CD4-positive, alpha-beta T cell treated with Interleukin-15 for 1 hour (primary cell): ENCODE measurements at places on chromosomes 16 and 17.

DNA sequence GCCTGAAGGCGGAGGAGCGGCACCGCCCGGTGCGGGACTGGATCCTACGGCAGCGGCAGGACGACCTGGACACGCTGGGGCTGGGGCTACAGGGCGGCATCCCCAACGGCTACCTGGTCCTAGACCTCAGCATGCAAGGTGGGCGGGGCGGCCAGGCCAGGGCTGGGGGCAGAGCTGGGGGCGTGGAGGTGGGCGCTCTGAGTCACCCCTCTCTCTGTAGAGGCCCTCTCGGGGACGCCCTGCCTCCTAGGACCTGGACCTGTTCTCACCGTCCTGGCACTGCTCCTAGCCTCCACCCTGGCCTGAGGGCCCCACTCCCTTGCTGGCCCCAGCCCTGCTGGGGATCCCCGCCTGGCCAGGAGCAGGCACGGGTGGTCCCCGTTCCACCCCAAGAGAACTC is 7.9 kb downstream of the MSLN start:
- DNase-seq: no peak

DNA sequence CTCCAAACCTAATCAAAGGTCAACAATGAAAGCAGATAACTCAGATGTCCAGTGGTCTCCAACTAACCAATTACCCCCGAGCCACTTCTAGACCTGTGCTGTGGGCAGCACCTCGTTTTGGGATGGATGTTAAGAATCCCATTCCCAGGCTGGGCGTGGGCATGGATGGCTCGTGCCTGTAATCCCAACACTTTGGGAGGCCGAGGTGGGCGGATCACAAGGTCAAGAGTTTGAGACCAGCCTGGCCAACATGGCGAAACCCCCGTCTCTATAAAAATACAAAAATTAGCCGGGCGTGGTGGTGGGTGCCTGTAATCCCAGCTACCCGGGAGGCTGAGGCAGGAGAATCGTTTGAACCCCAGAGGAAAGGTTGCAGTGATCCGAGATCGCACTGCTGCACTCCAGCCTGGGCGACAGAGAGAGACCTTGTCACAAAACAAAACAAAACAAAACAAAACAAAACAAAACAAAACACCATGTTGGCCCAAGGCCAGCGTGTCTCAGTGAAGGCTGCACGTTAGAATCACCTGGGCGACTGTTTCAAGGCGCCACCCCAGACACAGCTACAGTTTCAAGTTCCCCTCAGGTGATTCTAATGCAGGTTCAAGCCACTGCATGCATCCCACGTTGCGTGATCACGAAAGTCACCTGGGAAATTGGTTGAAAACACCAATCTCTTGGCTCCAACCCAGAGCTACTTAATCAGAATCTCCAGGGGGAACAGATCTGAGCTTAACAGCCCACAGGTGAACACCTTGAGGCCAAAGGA is 21.3 kb downstream of the COX4I1 start:
- no peak for DNase-seq

- no peak for DNase-seq
Measured at GRCh38 chr16:31344712-31345111, 10.3 kb upstream of the ITGAX start.

- DNase-seq: no peak
Measured at GRCh38 chr16:23453338-23454052, 506 bp upstream of the COG7 start.

GRCh38 chr17:77615703-77616253 is 342.7 kb upstream of the TNRC6C start:
- DNase-seq: no peak

- DNase-seq: no peak
Measured at GRCh38 chr16:79982361-79982760, 381.8 kb upstream of the MAF start.

- no peak for DNase-seq
Measured at GRCh38 chr16:83550183-83550569, 257.6 kb upstream of the HSBP1 start.

DNA sequence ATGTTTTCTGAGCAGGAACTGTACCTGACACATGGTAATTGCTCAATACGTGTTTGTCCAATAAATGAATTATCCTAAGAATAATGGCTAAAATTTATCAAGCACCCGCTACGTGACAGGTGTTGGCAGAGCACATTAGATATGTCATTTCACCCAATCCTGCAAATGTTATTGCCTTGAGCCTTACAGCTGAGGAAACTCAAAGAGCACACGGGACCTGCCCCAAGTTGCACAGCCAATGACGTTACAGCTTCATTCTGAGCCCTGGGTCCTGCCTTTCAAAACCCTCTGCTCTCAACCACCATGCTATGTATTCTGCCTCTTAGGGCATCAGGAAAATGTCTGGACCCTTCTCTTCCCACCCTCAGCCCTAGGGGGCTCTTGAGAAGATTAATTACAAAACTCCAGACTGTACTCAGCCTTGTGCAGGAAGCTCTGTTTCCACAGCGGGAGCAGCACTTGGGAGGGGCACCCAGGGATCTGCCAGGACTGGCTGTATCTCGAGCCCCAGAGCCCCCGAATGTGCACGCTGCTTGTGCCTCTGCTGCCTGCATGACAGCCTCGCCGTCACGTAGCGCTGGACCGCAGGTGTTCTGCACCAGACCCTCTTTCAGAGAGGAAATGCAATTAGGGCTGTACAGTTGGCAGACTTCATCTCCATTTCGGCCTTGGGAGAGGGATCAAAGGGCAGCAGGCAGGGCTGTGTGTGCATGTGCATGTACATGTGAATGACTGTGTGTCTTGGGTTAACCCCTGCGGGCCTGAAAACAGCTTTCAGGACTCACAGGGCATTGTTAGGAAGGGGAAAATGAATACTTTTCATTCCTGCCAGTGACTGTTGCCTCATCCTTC is 71.6 kb downstream of the GPR139 start:
- no peak for DNase-seq

DNA sequence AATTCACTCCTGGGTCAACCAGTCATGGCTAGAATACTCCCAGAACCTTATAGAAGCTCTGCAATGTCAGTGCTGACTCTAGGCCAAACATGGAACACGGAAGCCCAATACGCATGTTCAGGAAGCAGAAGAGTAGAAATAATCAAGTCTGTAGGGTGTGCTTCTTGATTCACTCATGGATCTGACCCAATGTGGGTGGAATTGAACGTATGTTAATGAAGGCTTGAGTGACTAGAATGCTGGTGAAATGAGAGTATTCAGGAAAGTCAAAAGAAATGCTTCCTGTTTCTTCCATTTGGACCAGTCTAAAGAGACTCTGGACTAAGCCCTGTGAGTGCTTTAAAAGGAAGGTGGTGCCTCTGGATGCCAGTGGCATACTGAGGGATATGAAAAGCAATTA is 395.0 kb downstream of the CDH13 start:
- no peak for DNase-seq

DNA sequence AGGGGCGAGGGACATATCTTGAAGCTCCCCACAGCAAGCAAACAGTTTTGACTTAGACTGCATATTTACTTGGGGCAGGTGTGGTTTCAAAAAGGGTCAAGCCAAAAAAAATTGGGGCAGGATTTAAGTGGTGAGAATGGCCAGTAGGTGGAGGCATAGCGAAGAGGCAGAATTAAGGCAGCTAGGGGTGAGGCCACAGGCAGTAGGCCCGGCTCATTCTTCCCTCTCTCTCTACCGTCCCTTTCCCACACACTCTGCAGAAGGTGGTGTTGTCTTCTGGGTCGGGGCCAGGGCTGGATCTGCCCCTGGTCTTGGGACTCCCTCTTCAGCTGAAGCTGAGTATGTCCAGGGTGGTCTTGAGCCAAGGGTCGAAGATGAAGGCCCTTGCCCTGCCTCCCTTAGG is 2.6 kb downstream of the SHBG start:
- peak; percentile 47 for DNase-seq

DNA sequence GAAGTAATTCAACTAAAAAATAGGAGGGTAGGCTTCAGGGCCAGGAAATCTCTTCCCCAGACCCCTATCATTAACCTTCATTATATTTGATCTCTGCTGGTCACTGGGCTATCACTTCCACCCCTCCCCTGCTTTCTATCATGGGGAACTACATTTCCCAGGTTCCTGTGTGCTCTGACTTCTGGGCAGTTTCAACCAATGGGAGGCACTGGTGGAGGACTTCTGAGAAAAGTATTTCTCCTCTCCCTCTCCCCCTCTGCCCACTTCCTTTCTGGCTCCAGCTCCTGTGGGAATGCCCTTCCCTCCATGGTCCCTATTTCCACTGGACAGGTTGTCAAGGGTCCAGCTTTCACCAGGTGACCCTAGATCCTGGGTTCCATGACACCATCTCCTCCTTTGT is 364.4 kb downstream of the C16orf95 start:
- no peak for DNase-seq
